Panc1 (cell line): ENCODE measurements at places on chromosomes 12 and 14. TPM values are rescaled to one million over a fixed set of nuclear protein-coding genes. Genes with fewer than 3 reads are reported as not detected.

JPH4 gene
- total RNA-seq, result 0.05 TPM

- no peak overlapping the region for H3K27ac ChIP-seq
- no peaks in the 10 kb centered on the region for H3K4me1 ChIP-seq
- no peak for DNase-seq
Measured at GRCh38 chr12:84270470-84271140, 642.0 kb downstream of the SLC6A15 start.

MANSC4 gene
- total RNA-seq, result not detected

DNA sequence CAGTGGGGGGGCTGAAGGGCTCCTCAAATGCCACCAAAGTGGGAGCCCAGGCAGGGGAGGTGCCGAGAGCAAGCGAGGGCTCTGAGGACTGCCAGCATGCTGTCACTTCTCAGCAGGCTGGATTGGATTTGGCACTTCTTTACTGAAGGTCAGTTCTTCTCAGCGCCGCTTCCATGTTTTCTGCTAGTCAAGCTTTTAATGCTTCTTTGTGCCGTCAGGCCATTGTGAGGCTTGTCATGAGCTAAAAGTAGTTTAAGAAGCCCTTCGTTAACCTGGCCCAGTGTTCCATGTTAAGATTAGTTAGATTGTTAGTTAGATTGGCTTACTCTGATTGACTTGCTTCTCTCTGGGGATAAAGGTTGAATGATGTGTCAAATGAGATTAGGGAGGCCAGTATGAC lies 13.4 kb downstream of the GABARAPL1 start:
- no peak overlapping the region for H3K4me3 ChIP-seq
- H3K27ac ChIP-seq, result no peak overlapping the region
- no peaks in the 10 kb centered on the region for H3K4me1 ChIP-seq

SERPINA3 gene
- total RNA-seq, result 5.7 TPM
